ENCODE measurements at places on chromosomes 12 and 14.

- no peak for DNase-seq
Observed at GRCh38 chr14:38524636-38525509, 269.0 kb upstream of the CLEC14A start.

GRCh38 chr12:78403681-78404080 lies 460.9 kb upstream of the SYT1 start:
- no peak for DNase-seq

DNA sequence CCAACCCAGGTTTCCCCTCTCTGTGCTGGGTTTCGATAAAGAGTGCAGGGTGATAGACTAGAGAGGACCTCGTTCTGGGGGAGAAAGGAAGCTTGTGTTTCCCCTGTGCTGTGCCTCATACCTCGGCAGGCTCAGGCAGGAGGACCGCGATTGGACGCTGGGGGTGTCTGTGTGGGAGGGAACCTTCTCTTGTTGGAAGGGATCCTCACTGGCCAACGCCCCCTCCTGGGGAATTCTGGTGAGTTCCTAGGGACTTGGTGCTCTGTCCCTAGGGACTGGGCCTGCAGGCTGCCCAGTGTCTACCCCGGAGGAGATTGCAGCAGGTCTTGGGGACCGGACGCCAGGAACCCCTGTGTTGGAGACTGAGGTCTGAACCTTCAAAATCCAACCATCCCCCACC lies 157.4 kb upstream of the PRMT8 start:
- peak; percentile 62 for DNase-seq

- no peak for DNase-seq
Observed at GRCh38 chr14:73057944-73058223, 450 bp upstream of the RBM25 start.

GRCh38 chr12:54028314-54029201 lies at the start of gene HOXC6:
Gene HOXC6, plus strand, starts transcription at chr12:54028440. Its CDS starts 82 bp downstream, at chr12:54028522.
- peak; percentile 40 for DNase-seq

DNA sequence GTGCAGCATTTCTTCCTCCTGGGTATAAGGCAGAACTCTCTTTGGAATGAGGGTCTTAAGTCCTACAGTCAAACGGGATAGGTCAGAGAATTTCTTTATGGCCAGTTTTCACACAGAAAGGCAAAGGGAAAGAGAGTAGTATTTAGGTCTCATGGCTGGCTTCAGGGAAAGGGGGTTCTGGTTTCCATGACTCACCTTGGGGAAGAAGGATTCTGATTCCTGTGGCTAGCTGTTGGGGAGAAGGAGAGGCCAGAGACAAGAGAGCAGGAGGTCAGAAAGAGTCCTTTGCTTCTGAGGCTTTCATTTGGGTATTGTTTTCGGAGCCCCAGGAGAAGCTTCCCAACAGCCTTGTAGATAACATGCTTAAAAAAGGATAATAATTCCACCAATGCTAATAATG lies 332.5 kb downstream of the NPAS3 start:
- no peak for DNase-seq

DNA sequence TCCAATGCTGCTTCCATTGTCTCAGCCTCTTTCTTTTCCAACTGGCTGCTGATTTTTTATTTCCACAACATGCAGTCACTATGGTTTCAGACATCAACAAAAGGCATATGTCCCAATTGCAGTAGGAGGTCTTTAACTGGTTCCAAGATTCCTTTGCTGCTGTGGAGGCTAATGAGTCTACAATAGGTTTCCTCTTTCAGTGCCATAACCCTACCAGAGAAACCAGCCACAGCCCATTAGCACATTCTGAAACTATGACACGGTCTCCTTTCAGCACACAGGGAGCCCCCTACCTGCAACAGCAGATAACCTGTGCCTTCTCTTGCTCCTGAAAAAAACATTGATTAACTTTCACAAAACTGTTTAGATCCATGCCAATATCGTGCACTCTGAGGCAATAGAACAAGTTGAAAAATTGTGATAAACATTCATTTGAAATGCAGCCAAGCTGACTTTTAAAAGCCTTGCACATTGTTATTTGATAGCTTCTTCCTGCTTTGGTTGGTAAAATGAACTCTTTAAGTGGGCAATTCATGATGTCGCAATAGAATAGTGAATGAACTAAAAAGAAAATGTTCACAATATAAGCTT lies 32.4 kb downstream of the PLEKHG7 start:
- DNase-seq: no peak

DNA sequence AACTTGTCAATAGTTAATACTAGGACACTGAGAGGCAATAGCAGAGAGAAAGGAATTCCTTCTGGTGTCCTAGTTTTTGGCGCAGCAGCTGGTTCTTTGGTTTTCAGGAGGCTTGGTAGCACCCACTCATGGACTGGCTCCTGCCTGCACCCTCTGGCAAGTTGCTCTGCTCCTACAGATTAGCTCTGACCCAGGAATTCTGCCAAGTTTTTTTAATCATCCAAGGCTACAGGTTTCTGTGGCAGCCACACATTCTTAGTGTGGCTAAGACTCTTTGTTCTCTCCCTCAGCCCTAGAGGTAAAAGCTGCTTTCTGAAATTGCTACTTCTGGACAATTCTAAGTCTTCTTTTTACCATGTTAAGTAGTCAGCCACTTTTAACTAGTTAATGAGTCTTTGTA lies 72.0 kb upstream of the FKBP4 start:
- no peak for DNase-seq

- DNase-seq: no peak
Observed at GRCh38 chr12:11718768-11719253, 69.3 kb downstream of the ETV6 start.

DNA sequence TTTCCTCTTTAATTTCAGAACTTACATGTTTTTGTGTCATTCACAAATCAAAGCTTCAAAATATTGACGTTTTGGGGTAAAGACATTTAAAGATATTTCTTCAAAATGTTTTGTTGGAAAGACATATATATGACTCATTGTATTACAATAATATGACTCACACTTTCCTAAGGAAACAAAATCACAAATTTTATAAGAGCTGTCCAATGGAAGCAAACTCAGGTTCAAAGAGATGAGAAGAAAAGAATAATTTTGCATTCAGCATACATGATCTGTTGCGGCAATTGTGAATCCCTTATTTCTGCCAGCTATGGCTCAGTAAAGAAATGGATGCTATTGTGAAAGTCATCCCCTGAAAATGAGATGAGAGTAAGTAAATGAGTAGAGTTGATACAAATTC lies 82.7 kb downstream of the GRIP1 start:
- DNase-seq: no peak

GRCh38 chr12:32671930-32672780 lies 6.9 kb upstream of the DNM1L start:
- DNase-seq: peak; percentile 22

DNA sequence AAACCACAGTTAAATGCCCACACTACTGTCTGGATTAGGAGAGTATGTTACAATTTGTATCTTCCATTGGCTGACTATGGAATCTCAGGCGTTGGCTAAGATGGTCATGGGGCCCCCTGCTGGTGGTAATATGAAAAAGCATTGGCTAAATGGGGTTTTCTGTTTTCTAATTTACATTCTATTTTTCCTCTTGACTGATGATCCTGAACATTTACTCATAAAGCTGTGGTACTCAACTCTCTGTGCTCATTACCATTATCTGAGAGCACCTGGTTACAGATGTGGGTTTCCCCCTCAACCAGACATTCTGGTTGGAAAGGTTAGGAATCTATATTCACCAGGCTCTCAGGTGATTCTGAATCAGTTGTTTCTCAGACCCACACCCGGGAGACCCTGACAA lies 64.8 kb downstream of the WSCD2 start:
- peak; percentile 57 for DNase-seq

DNA sequence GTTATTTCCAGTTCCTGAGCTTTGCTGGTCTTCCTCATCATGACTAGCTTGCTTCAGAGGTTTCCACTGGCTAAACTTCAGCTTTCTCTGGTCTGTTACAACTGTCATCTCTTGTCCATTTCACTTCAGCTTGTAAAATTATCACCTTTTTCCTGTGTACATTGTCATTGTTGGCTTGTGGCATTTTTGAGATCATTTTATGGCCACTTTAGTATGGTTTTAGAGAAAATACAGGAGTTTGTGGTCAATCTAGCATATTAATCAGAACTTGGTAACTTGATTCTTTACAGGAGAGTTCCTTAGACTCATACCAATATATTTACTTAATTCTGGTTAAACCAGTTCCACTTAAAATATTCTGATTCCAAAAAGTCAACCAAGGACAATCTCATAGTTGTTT lies 235.9 kb upstream of the KITLG start:
- no peak for DNase-seq

GRCh38 chr12:74896186-74896585 lies 313.5 kb downstream of the KCNC2 start:
- DNase-seq: no peak

DNA sequence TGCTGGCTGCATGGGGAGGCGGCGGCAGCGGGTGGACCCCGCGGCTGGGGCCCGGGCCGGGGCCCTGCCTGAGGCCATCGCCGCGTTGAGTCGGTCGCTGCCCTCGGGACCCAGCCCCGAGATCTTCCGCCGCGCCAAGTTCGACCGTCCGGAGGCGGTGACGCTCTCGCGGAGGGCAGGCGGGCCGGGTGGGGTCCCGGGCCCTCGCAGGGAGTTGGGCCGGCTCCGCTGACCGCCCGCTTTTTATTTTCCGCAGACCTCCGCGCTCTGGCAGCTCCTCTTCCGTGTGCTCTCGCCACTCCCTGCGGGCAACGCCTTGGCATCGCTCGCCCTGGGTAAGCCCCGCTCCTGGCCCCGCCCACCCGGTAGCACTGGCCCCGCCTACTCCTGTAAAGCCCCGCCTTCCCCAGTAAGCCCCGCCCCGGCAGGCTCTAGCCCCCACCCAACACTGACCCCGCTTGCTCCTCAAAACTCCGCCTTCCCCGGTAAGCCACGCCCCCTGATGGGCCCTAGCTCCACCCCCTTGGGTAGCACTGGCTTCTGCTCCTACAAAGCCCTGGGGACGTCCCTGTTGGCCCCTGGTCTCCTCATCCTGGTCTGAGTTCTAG lies 424 bp downstream of the TEDC1 start:
- DNase-seq: peak; percentile 90

- no peak for DNase-seq
Observed at GRCh38 chr14:34665785-34666435, 36.0 kb upstream of the SNX6 start.

GRCh38 chr12:98185606-98186005 lies 329.8 kb upstream of the TMPO start:
- no peak for DNase-seq

DNA sequence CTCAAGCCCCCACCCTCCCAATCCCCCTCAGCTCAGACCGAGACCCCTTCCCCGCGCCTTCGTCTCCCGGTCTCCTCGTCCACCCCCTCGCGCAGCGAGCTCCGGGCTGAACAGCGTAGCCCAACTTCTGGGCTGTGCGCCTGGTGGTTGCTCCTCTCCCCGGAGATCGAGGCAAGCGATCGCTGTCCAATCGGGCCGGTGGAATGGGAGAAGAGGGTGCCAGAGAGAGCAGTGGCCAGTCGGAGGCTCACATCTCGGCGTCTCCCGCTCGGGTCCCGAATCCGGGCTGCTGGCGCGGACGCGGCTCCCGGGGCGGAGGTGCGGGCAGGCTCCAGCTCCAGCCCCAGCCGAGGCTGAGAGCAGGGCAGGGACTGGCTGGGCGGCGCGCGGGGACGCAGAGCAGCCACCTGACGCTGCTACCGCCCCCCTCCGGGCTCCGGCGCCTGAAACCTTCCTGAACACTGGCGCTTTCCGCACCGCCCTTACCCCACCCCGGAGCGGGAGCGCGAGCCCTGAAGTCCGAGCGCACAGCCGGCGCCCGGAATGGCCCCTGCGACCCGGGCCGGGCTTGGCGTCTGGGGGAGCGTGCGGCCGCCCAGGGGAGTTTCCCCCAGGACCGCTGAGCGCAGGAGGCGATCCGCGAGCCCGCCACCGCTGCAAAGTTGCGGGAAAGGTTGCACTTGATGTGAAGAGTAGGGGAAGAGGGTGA lies 508 bp upstream of the KCNH5 start:
- peak; percentile 87 for DNase-seq
